ENCODE measurements at places on chromosomes 1 and 21.

- DNase-seq: no peak
Measured at GRCh38 chr1:58346036-58346355, 200.5 kb downstream of the OMA1 start.

DNA sequence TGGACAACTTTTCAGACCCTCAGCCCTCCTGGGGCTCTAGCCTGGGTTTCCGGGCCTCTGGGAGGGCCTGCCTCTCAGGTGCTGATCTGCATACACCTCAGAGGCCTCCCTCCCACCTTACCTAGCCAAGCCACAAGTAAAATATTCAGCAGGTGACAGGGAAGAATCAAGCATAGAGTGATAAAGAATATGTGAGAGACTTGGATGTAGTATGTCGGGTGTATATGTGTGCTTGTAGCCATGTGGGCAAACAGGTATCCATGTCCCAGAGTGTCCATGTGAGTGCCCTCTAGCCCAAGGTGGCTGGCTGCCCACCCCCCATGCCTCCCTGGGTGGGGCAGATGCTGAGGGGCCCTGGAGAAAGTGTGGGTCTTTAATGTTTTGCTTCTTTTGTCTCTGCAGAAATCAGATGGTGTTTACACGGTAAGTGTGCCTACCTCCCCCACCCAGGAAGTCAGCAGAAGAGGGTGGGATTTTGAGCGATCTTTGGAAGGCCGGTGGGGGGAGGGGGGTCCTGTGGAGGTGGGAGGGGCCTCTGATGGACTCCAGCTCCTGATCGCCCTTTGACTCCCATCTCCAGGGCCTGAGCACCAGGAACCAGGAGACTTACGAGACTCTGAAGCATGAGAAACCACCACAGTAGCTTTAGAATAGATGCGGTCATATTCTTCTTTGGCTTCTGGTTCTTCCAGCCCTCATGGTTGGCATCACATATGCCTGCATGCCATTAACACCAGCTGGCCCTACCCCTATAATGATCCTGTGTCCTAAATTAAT, 3.4 kb downstream of the FCER1G start:
- no peak for DNase-seq

DNA sequence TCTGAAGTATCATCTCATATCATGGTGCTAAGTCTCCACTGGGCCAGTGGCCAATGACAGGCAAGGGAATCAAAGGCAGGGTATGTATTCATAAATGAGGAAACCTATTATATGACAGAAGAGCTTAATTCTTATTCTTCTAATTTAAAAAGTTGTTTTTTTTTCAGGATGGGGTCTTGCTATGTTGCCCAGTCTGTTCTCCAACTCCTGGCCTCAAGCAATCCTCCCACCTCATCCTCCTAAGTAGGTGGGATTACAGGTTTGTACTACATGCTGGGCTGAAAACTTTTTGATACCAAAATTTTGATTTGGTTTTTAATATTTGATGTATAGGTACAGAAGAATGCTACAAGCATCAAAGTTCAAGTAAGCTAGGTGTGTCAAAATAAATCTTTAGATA, 35.0 kb downstream of the ATP8B2 start:
- DNase-seq: no peak

GRCh38 chr1:219174460-219175211, 958 bp downstream of the LYPLAL1 start:
- no peak for DNase-seq

DNA sequence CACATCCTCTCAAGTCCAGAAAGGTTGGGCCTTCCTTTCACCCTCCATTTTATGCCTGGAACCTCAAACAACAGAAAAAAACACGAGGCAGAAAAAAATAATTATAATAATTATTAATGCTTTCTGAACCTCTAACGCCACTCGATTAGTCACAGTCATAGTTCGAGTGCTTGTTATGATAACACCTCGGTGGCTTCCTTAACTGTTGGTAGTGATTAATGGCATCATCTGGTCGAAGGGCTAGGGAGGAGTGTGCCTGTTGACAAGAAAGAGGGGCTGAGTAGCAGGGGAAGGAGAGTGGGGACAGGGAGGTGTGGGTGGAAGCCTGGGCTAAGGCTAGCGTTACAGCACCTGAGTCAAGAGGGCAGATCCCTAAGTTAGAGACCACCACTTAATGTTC, 21.3 kb upstream of the IL10 start:
- no peak for DNase-seq

- DNase-seq: no peak
Measured at GRCh38 chr1:98289311-98289710, 368.5 kb upstream of the DPYD start.

- DNase-seq: no peak
Measured at GRCh38 chr1:232046451-232047306, 420.1 kb downstream of the DISC1 start.

DNA sequence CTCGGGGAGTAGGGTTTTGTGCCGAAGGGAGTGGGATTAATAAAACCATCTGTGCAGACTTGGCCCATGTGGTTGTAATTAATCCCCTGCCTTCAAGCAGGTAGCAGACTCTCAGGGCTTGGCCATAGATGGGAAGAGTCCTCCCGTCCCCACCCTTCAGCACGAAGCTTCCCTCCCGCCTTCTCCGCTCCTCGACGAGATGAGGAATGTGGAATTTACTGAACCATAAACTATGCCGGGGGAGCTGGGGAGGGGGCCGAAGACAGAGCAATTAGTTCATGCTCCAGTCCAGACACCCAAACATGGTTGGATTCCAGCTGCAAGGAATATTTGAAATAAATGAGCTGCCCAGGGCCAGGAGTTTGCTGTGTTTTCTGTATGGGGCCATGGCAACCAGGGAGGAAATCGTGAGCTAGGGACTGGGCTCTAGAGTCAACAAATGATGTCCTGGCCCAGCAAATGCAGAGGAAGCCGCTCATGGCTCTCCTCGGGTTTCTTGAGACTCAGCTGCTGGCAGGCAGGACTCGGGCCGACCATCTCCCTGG, 78.8 kb downstream of the SPSB1 start:
- DNase-seq: no peak

DNA sequence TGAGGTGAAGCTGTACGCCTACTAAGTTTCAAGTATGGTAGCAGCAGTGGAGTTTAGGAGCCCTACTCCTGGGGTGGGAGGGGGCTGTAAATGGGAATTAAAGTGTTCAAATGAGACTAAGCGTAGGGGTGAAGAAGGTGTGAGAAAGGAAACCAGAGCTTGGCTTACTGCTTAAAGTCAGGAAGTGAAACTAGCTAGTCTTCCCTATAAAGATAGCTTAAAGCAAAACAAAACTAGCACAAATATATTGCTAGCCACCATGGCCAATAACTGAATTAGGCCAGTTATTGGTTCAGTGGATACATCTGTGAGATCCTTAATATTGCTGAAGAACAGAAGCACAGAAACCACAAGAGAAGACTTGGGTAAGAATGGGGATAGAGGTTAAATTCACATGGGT, 492.2 kb upstream of the PKN2 start:
- DNase-seq: no peak

GRCh38 chr1:192986110-192986747, 72.9 kb downstream of the UCHL5 start:
- DNase-seq: peak; percentile 7

DNA sequence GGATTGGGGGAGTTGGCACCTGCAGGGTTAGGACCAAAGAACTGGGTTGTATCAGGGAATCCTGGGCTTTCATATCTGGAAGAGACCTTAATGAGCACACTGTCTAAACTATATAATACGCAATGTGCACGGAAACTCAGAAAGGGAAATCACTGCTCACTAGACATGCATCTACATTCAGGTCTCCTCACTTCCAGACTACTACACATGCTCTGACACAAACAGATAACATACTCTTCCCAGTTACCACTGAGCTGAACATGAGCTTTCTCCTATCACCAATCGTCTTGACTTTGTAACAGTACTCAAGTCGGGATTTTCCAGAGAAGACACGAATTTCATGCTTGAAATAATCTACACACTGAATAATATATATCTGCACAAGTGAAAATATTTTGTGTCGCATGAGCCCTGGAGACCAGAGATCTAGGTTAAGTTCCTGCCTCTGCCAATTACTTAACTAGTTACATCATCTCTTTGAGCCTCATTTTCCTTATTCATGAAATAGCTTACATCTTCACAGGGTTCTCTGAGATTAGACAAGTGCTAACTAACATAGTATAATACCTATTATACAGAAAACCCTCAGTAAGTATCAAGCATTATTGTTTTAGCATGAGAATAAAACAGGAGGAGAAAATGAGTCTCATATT, 101.1 kb downstream of the JAK1 start:
- no peak for DNase-seq

DNA sequence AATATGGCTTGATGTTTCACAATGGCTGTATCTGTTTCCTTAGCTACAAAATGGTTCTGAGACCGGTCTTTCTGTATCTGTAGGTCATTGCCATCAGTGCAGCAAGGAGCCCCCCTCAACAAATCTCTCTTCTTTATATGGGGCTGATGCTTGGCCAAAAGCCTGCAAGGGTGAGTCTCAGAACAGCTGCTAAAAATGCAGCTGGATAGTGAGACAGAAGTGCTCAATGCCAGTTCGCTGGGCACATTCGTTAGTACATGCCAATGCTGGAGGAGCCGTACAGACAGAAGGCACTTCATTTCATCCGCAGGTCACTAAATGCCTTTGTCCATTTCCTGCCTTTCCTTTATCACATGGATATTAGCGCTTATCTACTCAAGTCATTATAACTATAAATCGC, 67.3 kb downstream of the RUNX1 start:
- no peak for DNase-seq

- no peak for DNase-seq
Measured at GRCh38 chr1:28642056-28642846, 616 bp downstream of the TAF12 start.

DNA sequence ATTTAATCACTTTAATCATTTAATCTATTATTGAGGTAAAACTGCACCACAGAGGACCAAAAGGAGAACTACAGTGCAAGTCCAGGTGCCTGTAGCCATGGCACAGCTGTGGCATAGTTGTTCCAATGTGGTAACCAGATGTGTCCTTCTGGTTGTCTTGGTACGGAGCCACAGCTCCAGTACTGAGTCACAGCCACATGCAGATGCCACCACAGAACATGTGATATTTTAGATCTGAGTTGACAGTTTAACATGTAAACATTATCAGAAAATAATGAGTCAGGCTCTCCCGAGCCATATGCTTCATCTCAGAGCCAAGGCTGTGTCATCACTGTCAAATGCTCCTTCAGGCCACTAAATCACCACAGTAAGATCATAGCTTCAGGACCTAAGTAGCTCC, 56.4 kb upstream of the RGS7 start:
- DNase-seq: no peak

- DNase-seq: no peak
Measured at GRCh38 chr21:37263827-37264600, 3.1 kb downstream of the VPS26C start.

GRCh38 chr1:15178571-15179484, 25.3 kb downstream of the TMEM51 start:
- DNase-seq: no peak

DNA sequence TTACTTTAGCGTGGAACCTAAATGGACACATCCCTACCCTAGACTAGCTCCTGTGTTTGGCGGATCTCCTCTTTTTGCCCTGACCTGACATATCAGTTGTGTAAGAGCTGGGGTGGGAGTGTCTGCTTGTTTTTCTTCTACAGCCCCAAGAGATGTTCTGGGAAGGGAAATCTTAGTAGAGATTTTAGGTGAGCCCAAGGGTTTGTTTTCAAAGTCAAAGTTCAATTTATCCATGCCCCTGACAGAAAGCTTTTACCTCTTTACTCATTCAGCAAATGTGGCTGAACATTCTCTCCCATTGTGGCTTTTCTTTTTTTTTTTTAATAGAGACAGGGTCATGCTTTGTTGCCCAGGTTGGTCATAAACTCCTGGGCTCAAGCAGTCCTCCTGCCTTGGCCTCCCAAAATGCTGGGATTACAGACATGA, 7.3 kb upstream of the TARS2 start:
- DNase-seq: no peak

DNA sequence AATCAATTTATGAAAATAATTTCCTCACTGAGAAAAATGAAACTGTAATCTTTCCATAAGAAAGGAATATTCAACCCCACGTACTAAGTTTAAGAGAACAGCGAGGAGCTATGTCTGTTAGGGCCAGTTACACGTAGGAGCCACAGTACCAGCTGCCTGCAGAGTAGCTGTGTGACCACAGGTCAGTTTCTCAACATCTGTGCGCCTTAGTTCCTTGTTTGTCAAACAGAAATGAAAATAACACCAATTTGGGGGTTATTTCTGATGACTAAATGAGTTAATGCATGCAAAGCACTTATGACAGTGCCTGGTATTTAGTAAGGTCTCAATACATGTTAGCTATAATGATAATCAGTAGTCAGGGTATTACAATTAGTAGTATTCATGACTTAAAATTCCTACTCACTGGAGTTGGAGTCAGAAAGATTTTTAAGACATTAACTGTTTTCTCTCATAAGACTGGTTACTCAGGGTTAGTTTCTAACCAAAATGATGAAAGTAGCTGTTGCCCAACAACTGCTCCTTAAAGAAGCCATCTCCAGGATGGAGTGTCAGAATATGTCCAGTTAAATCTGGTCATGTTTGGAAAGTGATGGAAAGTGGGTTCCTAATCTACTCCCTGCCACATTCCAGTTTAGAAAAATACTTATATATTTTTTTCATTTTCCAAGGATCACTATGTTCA, 85.8 kb upstream of the ZNF648 start:
- DNase-seq: no peak

DNA sequence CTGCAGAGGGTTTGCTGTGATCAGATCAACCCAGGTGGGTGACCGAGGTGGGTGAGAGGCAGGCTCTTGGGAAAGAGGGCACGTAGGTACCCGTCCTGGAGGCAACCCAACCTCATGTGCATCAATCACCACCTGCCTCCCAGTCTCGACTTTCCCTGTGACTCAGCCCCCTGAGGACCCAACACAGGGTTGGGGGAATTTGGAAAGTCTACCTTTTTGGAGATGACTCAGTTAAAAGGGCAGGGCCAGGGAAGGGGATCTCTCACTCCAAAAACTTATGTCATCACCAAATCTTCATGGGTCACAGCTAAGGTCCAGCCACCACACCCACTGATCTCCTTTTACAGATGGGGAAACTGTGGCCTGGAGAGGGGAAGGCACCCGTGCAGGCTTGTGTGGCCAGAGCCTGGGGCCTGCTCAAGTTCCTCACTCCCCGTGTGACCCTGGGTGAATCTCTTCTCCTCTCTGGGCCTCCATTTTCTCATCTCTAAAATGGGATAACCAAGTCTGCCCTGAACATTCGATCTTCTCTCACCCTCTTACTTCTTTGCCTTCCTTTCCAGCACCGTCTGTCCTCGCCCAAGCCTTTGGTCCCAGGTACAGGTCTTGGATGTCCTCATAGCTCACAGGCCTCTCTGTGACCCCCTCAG, 34.6 kb upstream of the WNT4 start:
- no peak for DNase-seq

- DNase-seq: no peak
Measured at GRCh38 chr1:45348609-45348965, 8.3 kb upstream of the MUTYH start.

GRCh38 chr1:180845352-180845751, 67.3 kb upstream of the KIAA1614 start:
- no peak for DNase-seq

- DNase-seq: no peak
Measured at GRCh38 chr1:236560213-236560771, 36.5 kb downstream of the LGALS8 start.

- no peak for DNase-seq
Measured at GRCh38 chr1:3064296-3064850, 4.6 kb upstream of the PRDM16 start.

All from stimulated activated CD4-positive, alpha-beta T cell treated with anti-CD3 and anti-CD28 coated beads, Interleukin-15, amount 100 ng/mL, for 1 hour (primary cell).